T-cell (primary cell): ENCODE measurements at places on chromosomes 1 and 21.

GRCh38 chr1:23923592-23924499, 10.7 kb upstream of the CNR2 start:
- no peak for DNase-seq

DNA sequence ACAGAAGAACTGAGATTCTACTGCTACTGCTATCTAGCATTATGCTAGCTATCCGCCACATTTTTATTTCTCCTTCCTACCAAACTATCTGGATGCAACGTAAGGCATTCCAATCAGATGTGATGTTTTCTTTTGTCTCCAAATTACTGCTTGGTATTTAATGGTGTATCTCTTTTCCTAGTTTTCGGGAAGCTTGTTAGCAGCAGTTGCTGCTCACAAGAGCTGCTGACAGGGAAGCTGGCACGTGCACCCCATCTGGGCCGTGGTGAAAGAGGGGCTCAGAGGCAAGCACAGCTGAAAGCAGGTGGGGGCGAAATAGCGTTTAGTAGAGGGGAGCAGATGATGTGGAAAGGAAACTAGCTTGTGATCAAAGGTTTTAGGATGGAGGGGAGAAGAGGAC, 57.3 kb downstream of the JAK1 start:
- DNase-seq, result no peak

GRCh38 chr1:231036416-231036815, 3.6 kb downstream of the FAM89A start:
- no peak for DNase-seq

- no peak for DNase-seq
Observed at GRCh38 chr1:96538883-96539282, 182.7 kb upstream of the PTBP2 start.

GRCh38 chr1:27235827-27236226, 1.4 kb downstream of the WDTC1 start:
- DNase-seq, result no peak

DNA sequence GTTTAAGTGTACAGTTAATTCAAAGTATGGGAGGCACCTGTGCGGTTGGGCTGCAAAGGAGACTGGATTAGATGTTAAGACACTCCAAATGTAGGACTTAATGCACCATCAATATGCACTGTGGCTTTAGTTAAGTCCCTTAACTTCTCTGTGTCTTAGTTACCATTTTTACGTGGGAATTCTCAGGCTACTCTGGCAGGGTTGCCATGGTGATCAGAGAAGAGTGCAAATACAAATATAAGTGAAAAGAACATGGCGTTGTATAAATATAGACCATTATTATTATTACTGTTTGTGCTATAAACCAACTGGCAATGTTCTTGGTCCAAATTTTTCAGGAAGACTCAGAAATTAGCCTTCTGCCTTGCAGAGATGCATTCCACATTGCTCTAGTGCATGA, 595.6 kb downstream of the NPHP4 start:
- DNase-seq, result no peak

DNA sequence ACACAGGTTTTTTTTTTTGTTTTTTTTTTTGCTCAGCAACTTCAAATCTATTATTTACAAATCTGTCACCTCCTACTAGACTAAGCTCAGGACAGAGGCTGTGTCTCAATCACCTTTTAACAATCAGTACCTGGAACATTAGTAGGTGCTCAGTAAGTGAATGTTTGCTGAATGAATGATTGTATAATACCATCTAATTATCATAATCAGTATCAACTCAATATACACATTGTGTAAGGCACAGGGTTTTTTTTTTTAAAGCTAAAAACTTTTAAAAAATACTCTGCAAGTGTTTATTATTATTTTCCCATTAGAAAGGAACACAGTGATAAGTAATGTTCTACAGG, 9.2 kb downstream of the ERRFI1 start:
- no peak for DNase-seq

DNA sequence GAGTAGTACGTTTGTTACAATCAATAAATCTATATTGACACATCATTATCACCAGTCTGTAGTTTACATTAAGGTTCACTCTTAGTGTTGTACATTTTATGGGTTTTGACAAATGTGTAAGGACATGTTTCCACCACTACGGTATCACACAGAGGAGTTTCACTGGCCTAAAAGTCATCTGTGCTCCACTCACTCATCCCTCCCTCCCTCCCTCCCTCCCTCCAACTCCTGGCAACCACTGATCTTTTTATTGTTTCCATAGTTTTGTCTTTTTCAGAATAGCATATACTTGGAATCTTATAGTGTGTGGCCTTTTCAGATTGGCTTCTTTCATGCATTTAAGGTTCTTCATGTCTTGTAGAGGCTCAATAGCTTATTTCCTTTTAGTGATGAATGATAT, 44.1 kb upstream of the RHOU start:
- no peak for DNase-seq

DNA sequence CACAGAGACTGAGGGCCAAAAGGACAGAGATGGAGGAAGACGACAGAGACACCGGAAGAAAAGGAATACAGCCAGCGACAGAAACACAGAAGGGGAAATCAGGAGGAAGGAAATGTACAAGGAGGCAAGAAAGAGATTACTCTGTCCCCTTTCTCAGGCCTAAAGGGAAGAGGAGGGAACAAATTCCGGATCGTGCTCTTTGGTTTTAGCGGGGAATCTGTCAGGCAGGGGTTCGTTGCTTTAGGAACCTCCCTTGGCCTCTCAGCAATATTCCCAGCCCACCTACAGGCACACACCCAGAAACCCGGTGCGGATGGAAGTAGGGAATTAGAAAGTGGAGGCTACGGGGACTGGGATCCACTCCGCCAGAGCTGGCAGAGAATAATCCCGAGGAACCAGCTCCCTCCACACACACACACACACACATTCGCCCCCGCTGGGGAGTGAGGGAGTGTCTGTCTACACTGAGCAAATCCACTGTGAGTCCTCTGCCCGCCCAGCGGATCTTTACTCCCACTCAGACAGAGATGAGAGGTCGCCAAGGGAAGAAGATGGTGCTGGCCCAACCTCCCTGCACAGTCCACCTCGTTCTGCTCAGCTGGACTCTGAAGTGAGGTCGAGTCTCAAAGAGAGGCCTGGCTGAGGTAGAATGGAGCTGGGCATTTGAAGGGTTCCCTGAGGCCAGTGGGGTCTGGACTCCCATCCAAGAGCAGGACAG, 5.7 kb downstream of the TAL1 start:
- no peak for DNase-seq

DNA sequence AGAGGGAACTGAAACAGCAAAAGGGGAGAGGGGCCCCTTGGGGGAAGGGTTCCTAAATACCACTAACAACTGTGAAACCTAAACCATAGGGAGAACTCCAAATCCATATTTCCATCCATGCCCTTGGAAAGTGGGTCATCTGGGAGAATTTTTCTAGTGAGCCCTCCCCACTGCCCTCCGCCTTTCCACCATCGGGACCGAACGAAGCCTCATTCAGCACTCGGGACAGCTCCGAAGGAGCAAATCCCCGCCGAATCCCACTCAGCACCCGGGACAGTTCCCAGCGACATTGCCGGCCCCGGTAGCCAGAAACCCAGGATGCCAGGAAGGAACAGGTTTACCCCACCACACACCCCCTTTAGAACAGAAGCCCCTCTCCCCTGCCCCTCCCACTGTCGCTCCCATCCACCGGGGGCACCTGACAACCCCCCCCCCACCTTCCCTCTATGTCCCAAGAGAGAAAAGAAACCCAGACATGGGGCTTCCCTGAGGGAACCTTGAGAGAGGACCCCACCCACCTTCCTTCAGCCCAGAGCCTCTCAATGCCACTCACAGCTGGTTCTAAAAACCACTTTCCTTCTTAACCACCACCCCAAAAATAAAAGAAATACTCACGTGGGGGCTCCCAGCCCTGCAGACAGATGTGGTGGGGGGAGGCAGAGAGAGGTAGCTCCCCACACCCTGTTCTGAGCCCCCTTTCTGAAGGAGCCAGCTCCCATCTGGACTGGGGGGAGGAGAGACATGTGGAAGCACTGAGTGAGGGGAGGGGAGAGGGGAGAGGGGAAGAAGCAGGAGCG, 4.5 kb downstream of the DLGAP3 start:
- peak; percentile 36 for DNase-seq

- DNase-seq, result no peak
Observed at GRCh38 chr1:208198236-208198635, 45.9 kb downstream of the PLXNA2 start.

GRCh38 chr1:35762141-35762540, 7.6 kb downstream of the CLSPN start:
- DNase-seq, result no peak

DNA sequence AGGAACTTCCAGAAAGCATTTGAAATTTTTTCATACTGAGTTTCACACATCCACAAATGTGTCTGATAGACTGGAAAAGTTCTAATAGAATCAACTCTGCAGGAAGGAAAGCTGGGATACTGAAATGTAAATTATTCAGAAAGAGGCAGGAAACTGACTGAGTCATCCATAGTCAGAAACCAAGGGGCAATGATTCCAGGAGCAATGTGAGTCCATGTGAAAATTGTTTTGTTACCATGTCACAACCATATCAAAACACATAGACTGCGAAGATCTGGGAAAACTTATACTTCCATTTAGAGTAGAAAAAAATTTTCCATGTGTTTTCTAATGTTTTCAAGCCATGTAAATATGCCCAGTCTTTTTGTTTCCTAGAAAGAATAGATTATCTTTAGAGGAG, 142.3 kb upstream of the TMPRSS15 start:
- no peak for DNase-seq

GRCh38 chr1:61395146-61395800, 312.9 kb downstream of the NFIA start:
- DNase-seq, result no peak

DNA sequence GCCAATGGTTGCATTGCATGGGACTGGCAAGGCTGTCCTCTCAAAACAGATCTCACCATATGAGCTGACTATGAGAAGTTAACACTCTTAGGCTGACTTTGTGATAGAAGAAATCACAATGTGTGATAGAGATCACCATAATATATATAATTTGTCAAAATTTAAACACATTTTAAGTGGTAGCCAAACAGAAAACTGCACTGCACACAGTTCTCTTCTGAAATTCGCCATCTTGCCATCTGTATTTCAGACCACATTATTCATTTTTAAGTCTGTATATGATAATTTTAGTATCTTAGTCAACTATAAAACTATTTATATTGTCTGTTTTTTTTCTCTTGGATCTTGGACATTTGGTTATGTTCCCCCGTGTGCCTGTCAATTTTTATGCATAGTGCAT, 374.7 kb downstream of the AJAP1 start:
- no peak for DNase-seq
